ENCODE measurements at places on chromosomes 5 and 9. TPM values are rescaled to one million over a fixed set of nuclear protein-coding genes. Genes with fewer than 3 reads are reported as not detected.

The IRX2 gene
- not detected for total RNA-seq

DNA sequence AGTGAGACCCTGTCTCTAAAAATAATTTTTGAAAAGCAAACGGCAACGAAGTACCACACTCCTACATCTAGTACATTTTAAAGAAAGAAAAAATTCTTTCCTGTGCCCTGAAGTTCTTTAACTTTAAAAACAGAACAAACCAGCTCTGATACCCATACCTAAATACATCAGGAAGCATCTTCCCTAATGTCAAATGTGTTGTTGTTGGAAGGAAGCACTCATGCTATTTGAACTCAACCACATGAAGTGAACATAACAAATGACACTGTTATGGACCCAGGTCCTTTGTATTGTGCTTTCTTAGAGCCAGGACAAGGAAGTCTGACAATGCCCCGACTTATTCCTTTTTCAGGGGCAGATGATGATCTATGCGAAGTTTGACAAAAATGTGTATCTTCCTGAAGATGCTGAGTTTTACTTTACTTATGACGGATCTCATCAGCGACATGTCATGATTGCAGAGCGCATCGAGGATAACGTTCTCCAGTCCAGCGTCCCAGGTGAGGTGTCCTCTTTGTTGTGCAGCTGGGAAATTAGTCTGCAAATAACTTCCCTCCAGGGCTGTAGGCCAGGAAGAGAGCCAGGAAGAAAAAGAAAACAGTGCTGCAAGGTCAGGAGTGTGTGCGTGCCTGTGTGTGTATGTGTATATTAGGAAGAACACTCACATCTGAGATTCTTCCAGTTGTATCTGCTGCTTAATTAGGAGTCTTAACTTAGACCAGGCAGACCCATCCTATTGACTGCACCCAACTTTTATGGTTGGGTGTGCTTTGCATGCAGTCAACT lies 123.7 kb downstream of the ARHGEF28 start:
- peak; percentile 66 for DNase-seq
- peaks cover 19% of the 10 kb centered on the region for H3K36me3 ChIP-seq
- H3K4me3 ChIP-seq = no peak overlapping the region
- peak overlapping the region; percentile 48 for H3K27ac ChIP-seq
- H3K4me1 ChIP-seq = peaks cover 63% of the 10 kb centered on the region
- no peaks in the 10 kb centered on the region for H3K27me3 ChIP-seq

DNA sequence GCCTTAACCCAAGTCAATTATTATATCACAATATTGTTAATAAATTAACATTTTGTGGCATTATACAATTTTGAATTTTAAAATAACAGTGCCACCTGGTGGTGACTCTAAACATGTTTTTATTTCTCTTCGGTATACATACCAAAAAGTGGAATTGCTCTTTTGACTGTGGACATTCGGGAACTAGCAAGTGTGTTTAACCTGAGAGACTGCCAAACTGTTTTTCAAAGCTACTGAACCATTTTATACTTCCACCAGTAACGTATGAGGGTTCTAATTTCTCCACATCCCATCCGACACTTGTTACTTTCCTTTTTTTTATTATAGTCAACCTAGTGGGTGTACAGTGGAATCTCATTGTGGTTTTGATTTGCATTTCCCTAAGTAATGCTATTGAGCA lies 18.3 kb upstream of the HSDL2 start:
- H3K27me3 ChIP-seq = no peaks in the 10 kb centered on the region
- no peak overlapping the region for H3K27ac ChIP-seq
- no peaks in the 10 kb centered on the region for H3K36me3 ChIP-seq
- H3K4me1 ChIP-seq = peaks cover 4% of the 10 kb centered on the region
- DNase-seq = peak; percentile 55

DNA sequence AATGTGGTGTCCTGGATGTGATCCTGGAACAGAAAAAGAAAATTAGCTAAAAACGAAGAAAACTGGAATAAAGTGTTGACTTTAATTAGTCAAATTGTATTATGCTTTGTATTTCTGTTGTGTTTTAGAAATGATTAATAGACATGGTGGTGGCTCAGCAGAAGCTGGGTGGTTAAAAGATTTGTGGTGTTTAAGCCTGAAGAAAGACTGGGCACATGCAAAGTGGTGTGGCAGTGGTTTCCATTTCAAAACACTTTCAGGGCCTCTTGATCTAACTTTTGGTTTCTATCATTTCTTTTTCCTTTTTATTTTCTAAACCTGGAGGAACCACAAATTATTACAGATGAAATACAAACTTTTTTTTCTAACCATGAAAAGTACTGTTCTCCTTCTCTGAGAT lies 44.1 kb downstream of the ADGRV1 start:
- H3K4me1 ChIP-seq = no peaks in the 10 kb centered on the region
- DNase-seq = no peak
- no peak overlapping the region for H3K27ac ChIP-seq

All from endothelial cell of umbilical vein (primary cell).